Activated CD4-positive, alpha-beta T cell treated with anti-CD3 and anti-CD28 coated beads for 36 hours (primary cell): ENCODE measurements at places on chromosomes 2 and 18.

GRCh38 chr2:241217320-241218031 lies 29.0 kb downstream of the ANO7 start:
- DNase-seq, result peak; percentile 60

DNA sequence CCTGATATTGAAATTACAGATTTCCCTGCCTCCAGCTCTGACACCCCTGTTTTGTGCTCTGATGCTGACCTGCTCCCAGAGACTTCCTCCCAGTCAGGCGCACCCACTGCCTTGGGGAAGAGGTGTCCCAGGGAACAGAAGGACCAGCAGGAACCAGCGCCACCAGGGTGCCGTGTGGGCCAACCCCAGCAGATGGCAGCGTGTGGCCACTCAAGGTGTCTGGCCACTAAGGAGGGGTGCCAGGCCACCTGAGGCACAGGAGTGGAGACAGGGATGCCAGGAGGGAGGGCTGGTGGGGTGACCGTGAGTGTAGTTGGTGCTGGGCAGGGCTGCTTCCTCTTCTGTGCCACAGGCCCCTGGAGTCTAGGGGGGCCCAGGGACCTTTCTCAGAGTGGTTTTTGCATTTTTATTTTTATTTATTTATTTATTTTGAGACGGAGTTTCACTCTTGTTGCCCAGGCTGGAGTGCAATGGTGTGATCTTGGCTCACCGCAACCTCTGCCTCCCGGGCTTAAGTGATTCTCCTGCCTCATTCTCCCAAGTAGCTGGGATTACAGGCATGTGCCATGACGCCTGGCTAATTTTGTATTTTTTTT lies 56.0 kb downstream of the TEX44 start:
- DNase-seq, result peak; percentile 81

GRCh38 chr18:21463718-21464117 lies 136.8 kb downstream of the ESCO1 start:
- no peak for DNase-seq

DNA sequence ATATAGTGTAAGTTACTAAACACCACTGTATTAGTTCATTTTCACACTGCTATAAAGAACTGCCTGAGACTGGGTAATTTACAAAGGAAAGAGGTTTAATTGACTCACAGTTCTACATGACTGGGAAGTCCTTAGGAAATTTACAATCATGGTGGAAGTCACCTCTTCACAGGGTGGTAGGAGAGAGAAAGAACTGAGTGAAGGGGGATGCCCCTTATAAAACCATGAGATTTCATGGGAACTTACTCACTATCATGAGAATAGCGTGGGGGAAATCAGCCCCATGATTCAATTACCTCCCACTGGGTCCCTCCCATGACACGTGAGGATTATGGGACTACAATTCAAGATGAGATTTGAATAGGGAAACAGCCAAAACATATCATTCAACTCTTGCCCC lies 618.0 kb downstream of the NYAP2 start:
- peak; percentile 15 for DNase-seq

DNA sequence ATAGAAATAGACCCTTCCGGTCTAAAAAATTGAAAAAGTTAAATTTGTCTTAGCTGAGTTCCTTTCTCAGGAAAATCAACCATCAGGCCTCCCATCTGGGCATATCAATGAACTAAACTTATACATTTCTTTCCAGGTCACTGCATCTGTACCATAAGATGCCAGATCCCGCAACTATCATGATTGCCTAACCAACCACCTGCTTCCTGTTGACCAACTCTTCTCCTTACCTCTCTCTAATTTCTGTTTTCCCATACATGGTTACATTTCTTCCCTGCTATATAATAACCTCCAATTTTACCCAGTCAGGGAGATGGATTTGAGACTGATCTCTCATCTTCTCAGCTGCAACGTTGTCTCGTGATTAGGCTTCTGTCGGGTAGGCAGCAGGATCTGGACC lies 228.7 kb downstream of the FSIP2 start:
- DNase-seq, result no peak

GRCh38 chr18:77321823-77322805 lies 72.5 kb downstream of the GALR1 start:
- DNase-seq, result no peak

DNA sequence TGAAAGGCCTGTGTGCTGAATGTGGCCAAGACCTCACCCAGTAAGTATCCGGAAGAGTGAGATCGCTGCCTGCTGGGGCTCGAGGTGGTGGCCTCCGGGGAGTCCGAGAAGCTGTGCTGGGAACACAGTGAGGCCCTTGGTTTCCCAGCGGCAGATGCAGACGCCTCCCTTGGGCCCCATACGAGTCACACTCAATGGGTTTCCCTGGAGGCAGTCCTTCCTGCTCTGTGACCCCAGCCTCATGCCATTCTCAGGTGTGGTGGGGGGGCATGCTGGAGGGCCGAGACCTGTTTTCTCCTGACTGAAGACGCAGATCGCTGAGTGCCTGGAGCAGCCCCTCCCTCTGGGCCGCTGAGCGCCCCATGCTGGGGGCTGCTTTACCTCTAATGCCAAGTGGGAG lies 15.7 kb downstream of the CTDP1 start:
- DNase-seq, result no peak

DNA sequence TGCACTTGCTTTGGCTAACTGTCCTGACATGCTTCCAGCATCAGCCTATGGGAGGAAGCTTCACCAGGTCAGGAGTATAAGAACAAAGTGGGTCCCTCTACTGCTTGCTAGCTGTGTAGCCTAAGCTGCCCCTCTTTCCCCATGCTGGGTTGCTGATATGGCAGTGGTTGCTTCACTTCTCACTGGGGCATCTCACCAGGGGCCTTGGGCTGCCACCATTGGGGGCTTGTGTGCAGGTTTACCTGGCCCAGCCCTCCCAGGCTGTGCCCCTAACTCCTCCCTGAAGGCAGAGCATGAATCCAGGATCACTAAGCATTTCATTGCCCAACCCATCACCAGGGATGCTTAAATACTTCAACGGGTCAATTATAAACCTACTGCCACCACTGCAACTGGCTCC lies 817.1 kb upstream of the TMEFF2 start:
- no peak for DNase-seq

DNA sequence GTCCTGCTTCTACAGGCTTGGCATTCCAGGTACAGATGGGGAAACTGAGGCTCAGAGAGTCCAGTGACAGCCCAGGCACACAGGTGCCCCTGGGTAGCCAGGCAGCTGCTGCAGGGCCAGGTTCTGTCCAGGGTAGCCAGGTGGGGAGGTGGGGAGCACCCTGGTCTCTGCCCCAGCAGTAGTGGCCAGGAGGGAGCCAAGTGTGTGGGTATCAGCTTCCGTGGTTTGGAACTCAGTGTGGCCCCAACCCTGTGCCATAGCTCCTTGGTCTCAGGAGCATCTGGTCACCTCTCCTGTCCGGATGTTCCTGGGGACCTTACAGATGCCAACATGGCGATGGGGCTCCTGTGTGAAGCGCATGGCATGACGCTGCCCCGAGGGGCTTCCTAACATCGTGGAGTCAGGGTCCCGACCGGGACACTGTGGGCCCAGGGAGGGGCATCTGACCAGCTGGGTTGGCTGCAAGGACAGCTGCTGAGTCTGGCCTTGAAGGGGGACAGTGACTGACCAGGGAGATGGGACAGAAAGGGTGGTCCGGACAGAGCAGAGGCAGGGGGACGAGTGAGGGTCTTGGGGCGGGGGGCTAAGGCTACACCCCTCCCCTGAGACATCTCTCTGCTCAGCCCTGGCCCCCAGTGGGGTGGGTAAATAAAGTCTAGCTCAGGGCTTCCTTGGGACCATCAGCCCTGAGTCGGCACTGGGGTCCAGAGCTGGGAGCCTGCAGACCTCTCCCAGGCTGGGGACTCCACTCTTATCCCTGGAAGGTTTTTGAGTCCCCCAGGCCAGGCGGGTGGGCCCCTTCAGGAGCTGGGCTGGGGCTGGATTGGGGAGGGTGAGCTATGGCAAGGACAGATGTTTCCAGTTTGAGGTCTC lies 76.0 kb upstream of the SMAD7 start:
- DNase-seq, result no peak

DNA sequence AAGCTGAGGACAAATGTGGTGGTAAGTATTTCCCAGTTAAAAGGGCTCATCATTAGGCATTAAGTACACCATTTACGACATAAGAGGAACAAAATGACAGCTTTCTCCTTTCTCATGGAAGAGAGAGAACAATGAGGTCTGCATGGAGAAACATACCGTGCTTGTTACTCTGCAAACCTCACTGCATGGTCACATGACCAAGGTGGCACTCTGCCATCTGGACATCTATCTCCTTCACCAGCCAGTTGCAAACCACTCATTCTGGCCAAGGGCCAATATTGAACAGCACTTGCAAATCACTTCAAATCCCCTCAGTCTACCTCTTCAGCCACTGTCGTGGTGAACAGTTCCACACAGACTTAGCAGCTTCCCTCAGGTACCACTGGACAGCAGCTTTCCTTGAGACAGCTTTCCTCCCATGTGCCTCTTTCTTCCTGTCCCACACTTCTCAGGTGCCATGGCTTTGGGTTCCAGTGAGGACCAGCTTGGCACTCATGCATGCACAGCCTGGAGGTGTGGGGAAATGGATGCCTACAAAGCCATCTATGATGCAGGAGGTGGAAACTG lies 29.5 kb upstream of the DPP4 start:
- DNase-seq, result no peak

GRCh38 chr2:221289389-221289788 lies 282.7 kb downstream of the EPHA4 start:
- no peak for DNase-seq

GRCh38 chr2:145185696-145186095 lies 665.8 kb upstream of the ZEB2 start:
- no peak for DNase-seq

DNA sequence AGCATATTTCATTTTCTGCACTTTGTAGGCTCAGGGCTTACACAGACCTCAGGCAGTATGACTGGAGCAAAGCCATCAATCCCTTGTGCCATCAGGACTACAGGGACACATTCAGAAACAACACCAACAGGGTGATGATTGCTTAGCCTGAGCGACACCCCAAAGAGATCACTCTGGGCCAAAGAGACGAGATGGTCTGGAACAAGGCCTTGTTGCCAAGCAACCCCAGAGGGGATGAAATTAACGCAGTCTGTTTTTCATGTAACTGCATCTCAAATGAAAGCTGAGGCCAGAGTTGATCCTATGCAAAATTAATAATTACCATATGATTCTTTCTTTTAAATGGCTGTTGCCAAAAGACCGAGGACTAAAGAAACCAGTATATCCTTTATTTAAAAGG lies 20.2 kb upstream of the B3GNT2 start:
- no peak for DNase-seq

- DNase-seq, result no peak
These were observed 17.3 kb downstream of the DUSP11 start for GRCh38 chr2:73762571-73762970.

GRCh38 chr18:79574938-79575525 lies 104.6 kb upstream of the CTDP1 start:
- DNase-seq, result peak; percentile 3
